Activated CD8-positive, alpha-beta memory T cell treated with anti-CD3 and anti-CD28 coated beads, Interleukin-2, amount 50 U/mL, for 4 hours (primary cell): ENCODE measurements at places on chromosomes 1 and 21.

DNA sequence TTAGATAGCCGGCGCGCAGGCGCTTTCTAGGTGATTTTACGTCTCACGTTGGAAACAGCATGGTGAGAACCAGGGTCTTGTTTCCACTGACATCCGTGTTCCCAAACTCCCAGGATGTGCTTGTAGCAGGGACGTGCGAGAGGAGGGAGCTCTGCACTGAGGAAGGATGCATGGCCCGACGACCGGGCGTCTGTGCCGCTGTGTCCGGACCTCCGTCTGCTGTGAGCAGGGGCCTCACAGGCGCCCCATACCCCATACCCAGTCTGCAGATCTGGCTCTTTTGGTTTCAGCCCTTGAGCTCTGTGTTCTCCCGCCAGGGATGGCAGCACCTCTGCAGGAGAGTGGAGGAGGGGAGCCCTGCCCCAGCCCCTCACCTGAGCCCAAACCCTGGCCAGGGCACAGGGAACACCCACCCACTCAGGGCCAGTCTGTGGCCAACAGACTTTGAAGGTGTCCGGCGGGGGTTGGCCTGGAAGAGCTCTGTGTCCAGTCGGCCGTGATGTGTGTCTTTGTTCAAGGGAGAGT is 67.2 kb upstream of the COL6A1 start:
- no peak for DNase-seq

DNA sequence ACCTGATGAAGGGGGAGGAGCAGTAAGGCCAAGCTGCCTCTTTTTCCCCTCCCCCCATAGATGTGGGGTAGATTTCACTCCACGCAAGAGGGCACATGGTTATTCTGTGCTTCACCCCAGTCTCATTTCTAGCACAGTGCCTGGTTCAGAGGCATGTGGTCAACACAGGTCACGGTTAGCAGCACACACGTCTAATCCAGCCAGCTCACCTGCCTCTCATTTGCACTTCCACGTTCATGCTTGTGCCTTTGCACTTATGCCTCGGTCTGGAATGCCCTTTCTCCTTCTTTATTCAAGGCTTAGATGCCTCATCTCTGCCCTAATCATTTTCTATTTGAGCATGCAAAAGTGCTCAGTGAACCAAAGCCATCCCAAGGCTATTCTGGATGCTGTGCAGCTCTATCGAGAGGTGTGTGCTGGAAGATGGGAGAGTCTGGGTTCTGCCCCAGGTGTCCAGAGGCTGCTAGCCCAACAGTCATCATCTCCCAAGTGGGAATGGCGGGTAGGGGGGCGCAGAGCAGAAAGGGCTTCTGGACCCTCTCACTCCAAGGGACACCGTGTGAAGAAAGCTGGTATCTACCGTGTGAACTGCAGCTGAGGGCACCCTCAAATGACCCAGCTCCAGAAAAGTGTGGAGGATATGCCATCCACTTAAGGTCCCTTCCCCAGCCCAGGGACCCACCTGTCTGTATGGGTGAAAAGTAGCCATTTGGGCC is 2.1 kb upstream of the A3GALT2 start:
- DNase-seq, result no peak

DNA sequence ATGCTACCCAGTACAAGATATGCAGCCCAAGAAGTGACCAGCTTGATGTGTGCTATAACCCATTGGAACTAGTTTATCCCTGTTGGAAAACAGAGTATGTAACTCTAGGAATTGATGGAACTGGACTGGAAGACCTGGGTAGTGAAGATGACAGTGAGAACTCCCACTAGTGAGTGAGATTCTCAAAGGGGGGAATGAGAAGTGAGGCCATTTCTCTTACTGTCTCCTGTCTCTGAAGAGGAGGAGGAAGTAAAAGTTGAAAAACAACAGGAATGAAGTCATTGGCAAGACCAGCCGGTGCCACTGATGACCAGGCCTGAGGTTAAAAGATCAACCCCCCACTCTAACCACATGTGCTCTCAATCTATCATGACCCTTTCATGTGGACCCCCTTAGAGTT is 20.9 kb downstream of the PLA2G2F start:
- no peak for DNase-seq

DNA sequence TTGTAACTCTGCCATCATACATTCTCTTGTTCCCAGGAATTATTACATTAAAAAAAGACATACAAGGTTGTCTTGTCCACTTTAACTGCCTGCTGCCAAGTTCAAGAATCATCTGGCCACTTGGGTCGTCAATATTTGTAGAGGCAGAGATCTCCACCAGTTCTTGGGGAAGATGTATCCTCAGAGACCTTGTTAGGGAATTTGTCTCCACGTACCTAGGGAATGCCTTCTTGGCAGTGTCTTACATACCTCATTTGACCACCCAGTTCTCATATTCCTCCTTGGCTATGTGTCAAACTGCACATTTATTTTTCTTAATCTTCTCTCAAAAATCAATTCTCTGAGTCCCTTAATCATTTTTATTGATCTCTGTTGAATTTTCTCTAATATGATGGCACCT is 266.0 kb downstream of the SPATA17 start:
- no peak for DNase-seq

GRCh38 chr1:112444269-112444668 is 48.3 kb downstream of the CTTNBP2NL start:
- no peak for DNase-seq

- no peak for DNase-seq
Observed at GRCh38 chr1:68339505-68339904, 107.2 kb upstream of the WLS start.

- DNase-seq, result no peak
Observed at GRCh38 chr1:95048317-95048716, 24.4 kb downstream of the ALG14 start.

GRCh38 chr1:92679980-92680379 is 104.9 kb downstream of the EVI5 start:
- no peak for DNase-seq

GRCh38 chr21:37994211-37994610 is 78.0 kb upstream of the KCNJ6 start:
- DNase-seq, result no peak

DNA sequence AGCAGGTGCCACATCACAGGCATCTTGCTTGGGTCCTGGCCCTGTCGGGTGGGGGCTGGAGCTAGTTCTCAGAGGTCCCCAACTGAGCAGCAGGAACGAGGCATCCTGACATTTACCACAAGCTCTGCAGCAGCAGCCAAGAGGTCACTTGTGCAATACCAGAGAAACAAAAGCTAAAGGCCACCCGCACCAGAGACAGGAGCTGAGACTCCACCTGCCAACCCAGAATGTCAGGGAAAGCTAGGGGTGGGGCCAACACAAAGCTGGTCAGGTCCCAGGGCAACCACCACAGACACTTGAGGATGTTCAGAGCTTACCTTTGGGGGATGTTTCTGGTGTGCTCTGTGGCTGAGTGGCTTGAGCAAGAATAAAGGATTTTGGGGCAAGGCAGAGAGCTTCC is 13.6 kb upstream of the SYT6 start:
- DNase-seq, result no peak

DNA sequence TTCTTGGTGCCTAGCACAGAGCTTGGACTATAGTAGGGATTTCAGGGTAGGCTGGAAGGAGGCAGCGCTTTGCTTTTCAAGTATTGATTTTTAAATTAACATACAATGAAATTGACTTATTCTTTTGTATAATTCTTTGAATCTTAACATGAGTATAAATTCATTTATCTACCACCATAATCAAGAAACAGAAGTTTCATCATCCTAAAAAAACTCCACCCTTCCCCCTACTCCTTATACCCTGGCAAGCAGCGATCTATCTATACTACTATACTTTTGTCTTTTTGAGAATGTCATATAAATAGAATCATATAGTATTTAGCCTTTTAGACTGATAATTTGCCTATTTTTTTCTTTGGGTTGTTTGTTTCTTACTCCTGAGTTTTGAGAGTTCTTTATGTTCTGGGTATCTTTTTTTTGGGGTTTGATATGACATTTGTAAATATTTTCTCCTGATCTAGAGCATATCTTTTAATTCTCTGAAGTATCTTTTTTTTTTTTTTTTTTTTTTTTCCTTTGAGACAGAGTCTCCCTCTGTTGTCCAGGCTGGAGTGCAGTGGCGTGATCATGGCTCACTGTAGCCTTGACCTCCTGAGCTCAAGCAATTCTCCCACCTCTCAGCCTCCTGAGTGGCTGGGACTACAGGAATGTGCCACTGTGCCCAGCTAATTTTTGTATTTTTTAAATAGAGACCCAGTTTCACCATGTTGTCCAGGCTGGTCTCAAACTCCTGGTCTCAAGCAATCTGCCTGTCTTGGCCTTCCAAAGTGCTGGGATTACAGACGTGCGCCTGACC is 6.4 kb downstream of the RPS6KC1 start:
- no peak for DNase-seq

GRCh38 chr21:46069166-46069565 is 28.7 kb upstream of the COL6A2 start:
- DNase-seq, result no peak

GRCh38 chr21:18877917-18878316 is 474.3 kb upstream of the TMPRSS15 start:
- DNase-seq, result no peak

DNA sequence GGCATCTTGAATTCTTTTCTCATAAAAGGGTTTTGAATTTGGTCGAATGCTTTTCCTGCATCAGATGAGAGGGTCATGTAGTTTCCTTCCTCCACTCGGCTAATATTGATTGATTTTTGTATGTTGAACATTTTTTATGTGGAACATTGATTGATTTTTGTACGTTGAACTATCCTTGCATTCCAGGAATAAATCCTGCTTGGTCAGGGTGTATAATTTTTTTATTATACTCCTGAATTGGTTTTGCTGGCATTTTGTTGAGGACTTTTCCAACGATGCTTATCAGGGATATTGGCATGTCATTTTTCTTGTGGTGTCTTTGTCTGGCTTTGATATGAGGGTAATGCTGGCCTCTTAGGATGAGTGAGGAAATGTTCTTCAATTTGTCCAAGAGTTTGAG is 8.5 kb downstream of the TMEM240 start:
- no peak for DNase-seq
